ENCODE measurements at places on chromosomes 1 and 21. TPM values are rescaled to one million over a fixed set of nuclear protein-coding genes. Genes with fewer than 3 reads are reported as not detected.

DNA sequence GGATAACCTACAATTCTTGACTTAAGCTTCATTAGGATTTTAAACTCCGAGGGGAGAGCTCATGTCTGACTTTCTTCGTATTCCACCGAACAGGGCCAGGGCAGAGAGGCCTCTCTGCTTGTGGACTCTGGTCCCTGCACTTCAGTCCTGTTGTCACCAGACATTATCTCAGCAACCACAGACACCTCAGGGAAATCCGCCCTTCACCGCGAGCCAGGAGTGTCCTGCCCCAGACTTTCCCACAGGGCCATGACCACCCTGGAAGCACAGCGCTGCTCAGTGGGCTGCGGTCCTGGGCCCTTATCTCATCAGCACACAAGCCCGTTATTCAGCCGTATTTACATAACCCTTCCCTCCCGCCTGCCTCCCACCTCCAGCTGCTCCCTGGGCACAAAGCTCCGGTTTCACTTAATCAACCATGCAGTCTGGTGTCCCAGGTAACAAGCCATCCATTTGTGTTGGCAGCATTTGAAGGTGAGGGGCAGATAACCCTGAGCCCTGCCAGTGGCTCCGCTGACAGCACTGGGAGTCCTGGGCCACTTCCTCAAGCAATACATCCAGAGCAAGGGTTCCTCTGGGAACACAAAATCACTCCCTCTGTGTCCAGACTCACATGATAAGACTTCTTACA lies 122.8 kb upstream of the RAB4A start:
- no peak overlapping the region for H3K4me3 ChIP-seq
- H3K36me3 ChIP-seq, result no peaks in the 10 kb centered on the region
- H3K27me3 ChIP-seq, result peaks cover 9% of the 10 kb centered on the region

- DNase-seq, result peak; percentile 27
- H3K27me3 ChIP-seq, result peaks cover 23% of the 10 kb centered on the region
- peaks cover 11% of the 10 kb centered on the region for H3K4me1 ChIP-seq
- H3K27ac ChIP-seq, result no peak overlapping the region
- H3K4me3 ChIP-seq, result peak overlapping the region; percentile 76
- H3K36me3 ChIP-seq, result no peaks in the 10 kb centered on the region
These were observed 15.7 kb upstream of the LUZP1 start for GRCh38 chr1:23184212-23184934.

The AMY1C gene
- not detected for total RNA-seq

- H3K4me1 ChIP-seq, result peaks cover 13% of the 10 kb centered on the region
- no peaks in the 10 kb centered on the region for H3K27me3 ChIP-seq
- H3K36me3 ChIP-seq, result peaks cover 1% of the 10 kb centered on the region
- peak overlapping the region; percentile 52 for H3K4me3 ChIP-seq
- no peak for DNase-seq
These were observed 97.9 kb downstream of the GIPC2 start for GRCh38 chr1:78143673-78144072.

The CLDN17 gene
- total RNA-seq, result not detected

All from activated T-cell treated with anti-CD3 and anti-CD28 coated beads, Interleukin-2, amount 50 U/mL, for 72 hours (primary cell).